Peyer's patch (tissue), 4 donors: ENCODE measurements at places on chromosomes 7 and 10. TPM values are rescaled to one million over a fixed set of nuclear protein-coding genes. Genes with fewer than 3 reads are reported as not detected.

The NUTM2D gene
- total RNA-seq: 3.4 TPM

The C7orf57 gene
- not detected for total RNA-seq

The POU6F2 gene
- total RNA-seq: 0.80 TPM

The RNF32 gene
- 3.8 TPM for total RNA-seq

The GALNT11 gene
- total RNA-seq: 34.0 TPM

The NKX1-2 gene
- total RNA-seq: not detected

The TRPV5 gene
- not detected for total RNA-seq
